Pancreas (tissue), 10 donors: ENCODE measurements at places on chromosomes 1 and 21. TPM values are rescaled to one million over a fixed set of nuclear protein-coding genes. Genes with fewer than 3 reads are reported as not detected.

SLAMF7 gene
- total RNA-seq = 1.1 TPM

RNF186 gene
- 29.3 TPM for total RNA-seq

CR1L gene
- not detected for total RNA-seq

SOX13 gene
- 27.2 TPM for total RNA-seq

SELP gene
- total RNA-seq = 0.91 TPM

IRF2BP2 gene
- total RNA-seq = 51.9 TPM

MROH7 gene
- 0.38 TPM for total RNA-seq

OVAAL gene
- not detected for total RNA-seq

NR5A2 gene
- total RNA-seq = 87.2 TPM

FAM151A gene
- total RNA-seq = not detected

WNT9A gene
- total RNA-seq = 2.5 TPM

NFYC gene
- total RNA-seq = 28.4 TPM
